ENCODE measurements at places on chromosomes 4 and X.

GRCh38 chr4:141727420-141727819, 91.0 kb downstream of the IL15 start:
- DNase-seq, result no peak

DNA sequence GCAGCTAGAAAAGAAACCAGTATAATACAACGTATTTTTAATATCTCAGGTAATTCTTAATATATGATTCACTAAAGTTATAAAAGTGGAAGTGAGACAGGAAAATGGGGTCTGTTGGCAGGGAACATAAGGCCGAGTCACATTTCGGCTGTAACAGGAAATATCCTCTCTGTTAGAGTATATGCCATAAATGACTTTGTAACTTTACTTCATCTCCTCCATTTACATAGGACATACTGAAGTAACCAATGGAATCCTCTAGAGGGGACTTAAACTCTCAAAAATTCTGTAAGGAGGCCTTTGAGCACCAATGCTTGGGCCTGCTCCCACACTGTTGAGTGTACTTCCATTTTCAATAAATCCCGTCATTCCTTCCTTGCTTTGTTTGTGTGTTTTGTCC, 71.3 kb downstream of the ANKRD17 start:
- DNase-seq, result no peak

- no peak for DNase-seq
These were observed 115.8 kb upstream of the BMPR1B start for GRCh38 chr4:94641702-94642560.

DNA sequence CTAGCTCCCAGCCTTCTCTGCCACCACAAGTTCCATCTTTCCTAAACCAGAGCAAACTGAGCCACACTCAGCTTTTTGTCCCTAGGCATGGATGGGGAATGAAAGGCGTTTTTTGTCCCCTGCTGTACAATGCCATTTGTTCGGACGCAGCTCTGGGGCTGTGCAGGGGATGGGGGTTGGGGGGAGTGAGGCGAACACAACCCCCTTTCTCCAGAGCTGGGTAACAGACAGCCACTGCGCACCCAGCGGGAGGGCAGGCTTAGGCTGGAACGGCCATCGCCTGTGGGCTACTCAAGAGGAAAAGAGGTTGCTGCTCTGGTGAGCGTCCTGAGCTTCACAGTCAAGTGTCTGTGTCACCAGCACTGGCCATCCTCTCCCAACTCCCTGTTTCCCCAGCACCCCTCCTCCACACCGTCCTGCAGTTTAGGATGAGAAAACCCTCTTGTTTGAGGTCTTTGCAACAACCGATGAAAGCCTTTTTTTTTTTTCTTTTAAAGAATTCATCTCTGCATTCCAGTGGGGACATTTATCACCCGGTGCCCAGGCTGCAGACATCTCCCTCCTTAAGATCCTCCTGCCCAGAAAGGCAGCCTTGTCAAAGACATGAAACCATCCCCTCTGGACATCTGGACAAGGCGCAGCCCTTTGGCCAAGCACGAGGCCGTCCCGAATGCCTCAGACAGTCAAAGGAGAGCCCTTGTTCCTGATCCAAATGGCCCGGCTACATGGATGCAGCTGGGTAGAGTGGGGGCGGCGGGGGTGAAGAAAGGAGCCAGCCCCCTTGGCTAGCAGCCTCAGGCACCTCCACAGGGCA, 419.6 kb downstream of the BCOR start:
- DNase-seq, result no peak

GRCh38 chr4:159787901-159788300, 685.0 kb downstream of the RAPGEF2 start:
- DNase-seq, result no peak
